ENCODE measurements at places on chromosomes 16 and 17.

GRCh38 chr16:26128296-26128695 lies 436.5 kb downstream of the HS3ST4 start:
- DNase-seq: no peak

DNA sequence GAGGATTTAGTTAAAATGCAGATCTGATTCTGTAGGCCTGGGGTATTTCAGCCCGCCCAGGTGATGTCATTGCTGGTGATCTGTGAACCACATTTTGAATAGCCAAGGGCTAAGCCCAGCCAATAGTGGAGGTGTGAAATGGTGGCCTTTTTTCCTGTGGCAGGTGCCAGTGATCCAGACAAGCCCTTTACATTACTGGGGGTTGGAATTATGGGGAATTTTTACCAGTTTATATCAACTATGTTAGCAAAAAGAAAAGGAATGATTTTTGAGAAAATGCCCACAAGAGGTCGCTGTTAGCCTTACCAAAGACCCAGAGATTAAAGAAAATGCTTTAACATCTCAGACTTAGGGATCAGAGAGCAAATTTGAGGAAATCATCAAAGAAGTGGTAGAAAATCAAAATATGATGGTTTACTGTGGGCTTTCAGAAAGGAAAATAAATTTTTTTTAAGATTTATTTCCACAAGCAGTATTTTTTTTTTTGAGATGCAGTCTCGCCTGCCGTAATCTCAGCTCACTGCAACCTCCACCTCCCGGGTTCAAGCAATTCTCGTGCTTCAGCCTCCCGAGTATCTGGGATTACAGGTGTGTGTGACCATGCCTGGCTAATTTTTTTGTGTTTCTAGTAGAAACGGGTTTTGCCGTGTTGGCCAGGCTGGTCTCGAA lies 3.9 kb downstream of the VPS35L start:
- DNase-seq: no peak

- DNase-seq: no peak
These were observed 9.3 kb downstream of the PDE6G start for GRCh38 chr17:81646869-81647600.

DNA sequence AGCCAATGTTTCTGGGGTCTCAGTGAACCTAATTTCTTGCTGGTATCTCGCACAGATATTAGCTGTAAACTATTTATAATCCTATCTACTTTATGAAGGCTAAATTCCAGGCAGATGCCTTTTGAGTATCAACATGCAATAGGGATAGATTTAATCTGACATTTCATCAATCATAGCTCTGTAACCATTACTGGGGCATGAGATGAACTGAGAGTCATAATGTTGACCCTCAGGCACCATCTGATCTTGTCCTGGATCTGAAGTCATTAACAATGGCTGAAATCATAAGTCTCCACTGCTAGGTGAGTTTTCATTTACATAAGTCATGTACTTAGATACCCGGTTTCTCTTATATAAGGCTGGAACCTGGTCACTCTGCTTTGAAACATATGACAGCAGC lies 3.6 kb downstream of the PMFBP1 start:
- DNase-seq: no peak

DNA sequence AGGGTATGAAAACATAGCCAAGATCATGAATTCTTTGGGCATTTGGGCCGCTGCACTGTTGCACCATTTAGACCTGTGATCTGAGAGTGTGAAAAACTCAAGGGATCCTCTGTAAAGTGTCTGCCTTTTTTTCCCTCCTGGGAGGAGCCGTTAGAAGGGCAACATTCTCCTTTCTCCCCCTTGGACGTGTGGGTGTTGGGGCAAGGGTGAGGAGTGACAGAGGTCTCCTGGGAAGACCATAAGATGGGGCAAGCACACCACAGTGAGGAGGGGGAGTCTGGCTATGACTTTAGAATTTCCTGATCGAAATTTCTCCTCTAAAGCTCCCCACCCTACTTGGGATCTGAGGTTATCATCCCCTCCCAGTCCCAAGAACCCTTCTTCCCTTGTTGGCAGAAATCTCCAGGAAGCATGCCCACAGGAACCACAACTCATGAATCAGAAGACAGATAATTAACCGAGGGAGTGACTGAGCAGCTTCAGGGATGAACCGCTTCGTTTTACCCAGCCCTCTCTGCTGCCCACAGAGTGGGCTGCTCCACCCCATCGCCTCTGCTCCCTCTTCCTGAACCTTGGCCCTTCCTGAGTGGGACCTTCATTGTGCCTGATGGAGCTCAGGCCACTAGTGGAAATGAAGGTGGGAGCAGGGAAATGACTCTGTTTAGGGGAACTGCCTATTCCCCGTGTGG lies 4.2 kb downstream of the ITGB3 start:
- no peak for DNase-seq

DNA sequence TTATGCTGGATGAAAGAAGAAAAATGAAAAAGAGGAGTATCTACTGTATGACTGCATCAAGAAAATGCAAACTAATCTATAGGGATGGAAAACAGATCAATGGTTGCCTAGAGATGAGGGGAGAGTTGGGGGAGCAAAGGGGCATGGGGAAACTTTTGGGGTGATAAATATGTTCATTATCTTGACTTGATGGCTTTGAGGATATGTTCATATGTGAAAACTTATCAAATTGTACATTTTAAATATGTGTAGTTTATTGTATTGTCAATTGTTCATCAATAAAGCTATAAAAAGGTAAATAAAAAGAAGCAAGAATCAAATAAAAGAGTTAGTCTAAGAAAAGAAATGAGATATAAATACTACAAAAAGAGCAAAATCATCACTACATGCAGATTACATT lies 19.7 kb upstream of the SRCIN1 start:
- no peak for DNase-seq

GRCh38 chr17:81067391-81067811 lies 32.5 kb downstream of the BAIAP2 start:
- DNase-seq: no peak
